ENCODE measurements at places on chromosomes 1 and 21. TPM values are rescaled to one million over a fixed set of nuclear protein-coding genes. Genes with fewer than 3 reads are reported as not detected.

Gene LRRIQ3
- 0.33 TPM for total RNA-seq

Gene ITGB2
- total RNA-seq: 7.4 TPM

- H3K36me3 ChIP-seq: no peaks in the 10 kb centered on the region
- no peak overlapping the region for H3K27ac ChIP-seq
- no peak for DNase-seq
- H3K4me1 ChIP-seq: no peaks in the 10 kb centered on the region
- H3K4me3 ChIP-seq: no peak overlapping the region
These were observed 34.4 kb upstream of the PADI1 start for GRCh38 chr1:17170571-17170970.

DNA sequence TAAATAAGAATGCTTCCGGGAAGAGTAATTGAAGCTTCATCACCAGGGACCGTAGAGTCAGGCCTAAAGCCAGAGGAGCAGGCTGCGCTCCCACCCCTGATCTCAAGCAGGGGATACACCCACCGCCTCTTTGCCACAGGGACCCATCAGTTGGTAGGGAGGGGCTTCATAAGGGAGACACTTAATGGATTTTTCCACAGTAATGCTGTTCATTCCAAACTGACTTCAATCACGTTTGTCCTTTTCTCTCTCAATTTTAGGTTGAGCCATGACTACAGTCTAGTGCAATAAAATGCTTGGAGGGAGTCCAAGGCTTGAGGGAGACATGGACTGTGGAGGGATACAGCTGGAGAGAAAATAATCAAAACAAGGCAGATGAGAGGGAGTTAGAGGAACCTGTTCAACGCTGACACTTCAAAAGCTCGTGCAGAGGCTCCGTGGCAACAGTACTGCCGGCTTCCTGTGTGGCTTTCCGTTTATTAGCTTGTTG lies 111.5 kb downstream of the SEC16B start:
- no peaks in the 10 kb centered on the region for H3K27me3 ChIP-seq
- no peak overlapping the region for H3K27ac ChIP-seq
- peak; percentile 57 for DNase-seq
- peaks cover 8% of the 10 kb centered on the region for H3K4me1 ChIP-seq

Gene NR1I3
- total RNA-seq: not detected
